ENCODE measurements at places on chromosomes 12 and 14. TPM values are rescaled to one million over a fixed set of nuclear protein-coding genes. Genes with fewer than 3 reads are reported as not detected.

NPC2 gene
- 356 TPM for polyA plus RNA-seq

SYNJ2BP gene
- polyA plus RNA-seq, result 46.2 TPM

NTS gene
- polyA plus RNA-seq, result 8.3 TPM

STXBP6 gene
- polyA plus RNA-seq, result 8.2 TPM

AMHR2 gene
- polyA plus RNA-seq, result 0.40 TPM

HPD gene
- polyA plus RNA-seq, result 3.2 TPM

KDM2B gene
- 74.4 TPM for polyA plus RNA-seq

GPR162 gene
- 24.6 TPM for polyA plus RNA-seq

PZP gene
- 0.40 TPM for polyA plus RNA-seq

FAM90A1 gene
- 1.4 TPM for polyA plus RNA-seq

VEZT gene
- 65.6 TPM for polyA plus RNA-seq

VDR gene
- 3.5 TPM for polyA plus RNA-seq

WNT5B gene
- 5.8 TPM for polyA plus RNA-seq

CLEC9A gene
- polyA plus RNA-seq, result 0.29 TPM

PWP1 gene
- polyA plus RNA-seq, result 49.4 TPM

SVOP gene
- not detected for polyA plus RNA-seq

PDE3A gene
- polyA plus RNA-seq, result 24.5 TPM

OTX2 gene
- not detected for polyA plus RNA-seq

CISTR gene
- polyA plus RNA-seq, result 0.22 TPM

APOF gene
- 0.18 TPM for polyA plus RNA-seq

TSHR gene
- polyA plus RNA-seq, result 0.34 TPM

SEC23A gene
- 64.8 TPM for polyA plus RNA-seq

PUS7L gene
- 13.0 TPM for polyA plus RNA-seq

TMEM132C gene
- 3.7 TPM for polyA plus RNA-seq

CEBPE gene
- polyA plus RNA-seq, result 0.18 TPM

HCAR3 gene
- polyA plus RNA-seq, result 0.67 TPM

LYZ gene
- 26.6 TPM for polyA plus RNA-seq

IFI27 gene
- polyA plus RNA-seq, result 6.5 TPM

SYT1 gene
- polyA plus RNA-seq, result 24.6 TPM

PPFIA2 gene
- polyA plus RNA-seq, result 4.5 TPM

TSPAN11 gene
- 6.0 TPM for polyA plus RNA-seq

CD69 gene
- 3.0 TPM for polyA plus RNA-seq

VRTN gene
- not detected for polyA plus RNA-seq

LTB4R2 gene
- polyA plus RNA-seq, result 2.0 TPM

PIWIL1 gene
- polyA plus RNA-seq, result 1.7 TPM

DHH gene
- polyA plus RNA-seq, result 1.0 TPM

PTGER2 gene
- 7.0 TPM for polyA plus RNA-seq

SPIC gene
- polyA plus RNA-seq, result 0.04 TPM

CBLN3 gene
- 2.9 TPM for polyA plus RNA-seq

USP44 gene
- polyA plus RNA-seq, result 3.0 TPM

PTCSC3 gene
- polyA plus RNA-seq, result not detected

PLEKHG7 gene
- polyA plus RNA-seq, result 0.47 TPM

BEST3 gene
- polyA plus RNA-seq, result 0.41 TPM

SRP54 gene
- polyA plus RNA-seq, result 69.7 TPM

ITPK1 gene
- 31.4 TPM for polyA plus RNA-seq

CPNE6 gene
- polyA plus RNA-seq, result not detected

ETFBKMT gene
- polyA plus RNA-seq, result 6.1 TPM

MIP gene
- polyA plus RNA-seq, result not detected

NABP2 gene
- 35.3 TPM for polyA plus RNA-seq

SRRM4 gene
- polyA plus RNA-seq, result 0.10 TPM

DTD2 gene
- 20.7 TPM for polyA plus RNA-seq

STAB2 gene
- polyA plus RNA-seq, result 2.2 TPM

WIF1 gene
- 2.0 TPM for polyA plus RNA-seq

LRIG3 gene
- 39.1 TPM for polyA plus RNA-seq

NCOR2 gene
- 70.1 TPM for polyA plus RNA-seq

GDF3 gene
- polyA plus RNA-seq, result 0.68 TPM

RERG gene
- polyA plus RNA-seq, result 32.8 TPM

ART4 gene
- polyA plus RNA-seq, result 0.13 TPM

NDUFA9 gene
- polyA plus RNA-seq, result 126 TPM
